Hematopoietic multipotent progenitor cell treated with erythropoietin and hydrocortisone succinate and interleukin-3 and kit ligand, for 15 days (in vitro differentiated cells): ENCODE measurements at places on chromosomes 12 and 14.
A peak's percentile ranks its signal among the peaks of the same experiment; 100 is the strongest.

DNA sequence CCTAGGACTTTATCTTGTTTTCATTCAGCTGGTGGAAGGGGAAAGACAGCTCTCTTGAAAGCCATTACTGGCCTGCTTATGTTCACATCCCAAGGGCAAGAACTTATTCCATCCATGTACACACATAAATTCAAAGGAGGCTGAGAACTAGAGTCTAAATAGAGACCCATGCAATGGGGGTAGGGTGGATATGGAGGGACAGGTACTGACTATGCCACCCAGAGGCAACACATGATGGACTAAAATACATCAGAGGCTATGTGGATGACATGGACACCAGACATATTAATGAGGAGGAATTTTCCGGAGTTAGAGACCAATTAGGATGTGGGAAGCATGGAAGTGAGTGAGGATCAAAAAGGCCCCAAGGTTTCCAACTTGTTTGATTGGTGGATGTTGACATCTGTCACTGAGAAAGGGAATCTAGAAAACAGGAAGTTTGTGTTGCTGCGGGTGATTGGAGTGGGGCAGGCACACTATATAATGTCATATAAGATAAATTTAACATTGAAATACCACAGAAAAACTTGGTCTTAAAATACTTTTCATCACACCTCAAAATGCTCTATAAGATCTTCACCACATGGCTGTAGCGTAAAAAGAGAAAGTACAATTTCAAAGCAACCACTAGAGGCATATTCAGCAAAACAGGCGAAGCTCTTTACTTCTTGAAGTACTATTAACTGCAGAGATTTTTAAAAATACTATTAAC lies 130.4 kb downstream of the GRIP1 start:
- DNase-seq: no peak

DNA sequence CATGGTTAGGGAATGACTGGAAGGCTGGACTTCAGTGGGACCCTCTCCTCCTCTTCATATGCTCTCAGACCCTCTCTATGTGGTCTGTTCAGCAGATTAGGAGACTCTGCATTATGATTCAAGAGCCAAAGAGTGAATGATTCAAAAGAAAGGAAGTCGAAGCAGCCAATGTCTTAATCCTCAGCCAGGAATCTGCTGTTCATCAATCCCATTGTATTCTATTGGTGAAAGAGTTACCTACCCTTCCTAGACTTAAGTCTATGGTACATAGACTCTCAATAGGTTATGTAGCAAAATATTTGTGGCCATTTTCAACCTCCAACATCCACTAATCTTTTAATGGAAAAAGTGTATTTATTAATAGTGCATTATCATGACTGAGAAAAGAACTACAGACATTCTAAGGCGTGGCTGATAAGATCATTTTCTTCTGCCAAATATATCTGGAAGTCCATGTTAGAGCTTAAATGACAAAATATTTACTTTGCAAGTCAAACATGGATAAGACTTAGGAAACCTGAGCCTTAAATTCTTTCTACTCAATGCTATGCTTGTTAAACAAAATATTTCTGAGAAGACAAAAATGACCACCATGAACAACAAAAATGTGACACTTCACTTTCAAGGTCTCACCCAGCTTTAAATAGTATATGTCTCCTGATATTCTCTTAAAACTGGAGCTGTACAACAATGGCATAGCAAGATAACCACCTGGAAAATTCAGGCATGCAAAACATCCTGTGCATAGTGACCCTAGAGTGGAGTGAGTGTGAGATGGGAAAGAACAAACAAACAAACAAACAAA lies 1100.6 kb downstream of the GALC start:
- DNase-seq: no peak

DNA sequence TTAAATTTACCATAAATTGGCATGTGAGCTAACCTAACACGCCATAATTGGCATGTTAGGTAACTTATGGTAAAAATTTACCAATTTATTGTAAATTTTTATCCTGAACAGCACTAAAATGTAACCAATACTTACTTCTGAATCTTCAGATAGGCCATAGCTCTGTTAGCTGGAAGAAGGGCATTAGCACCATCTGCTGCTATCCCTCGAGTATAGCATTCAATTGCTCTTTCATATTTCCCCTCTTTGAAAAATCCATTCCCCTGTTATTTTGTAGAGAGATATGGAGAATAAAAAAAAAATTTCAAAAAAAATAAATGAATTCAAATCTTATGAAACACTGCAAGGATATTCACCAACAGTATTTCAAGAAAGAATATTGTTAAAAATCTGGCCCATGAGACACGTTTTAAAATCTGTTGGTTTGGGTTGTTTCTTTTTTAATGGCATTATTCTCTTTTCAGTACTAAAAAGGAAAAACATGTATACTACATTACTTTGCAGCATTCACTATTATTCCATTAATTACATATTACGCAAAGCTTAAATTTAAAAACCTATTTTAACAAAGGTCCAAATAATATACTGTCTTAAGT lies 19.1 kb downstream of the RPAP3 start:
- peak; percentile 35 for DNase-seq

DNA sequence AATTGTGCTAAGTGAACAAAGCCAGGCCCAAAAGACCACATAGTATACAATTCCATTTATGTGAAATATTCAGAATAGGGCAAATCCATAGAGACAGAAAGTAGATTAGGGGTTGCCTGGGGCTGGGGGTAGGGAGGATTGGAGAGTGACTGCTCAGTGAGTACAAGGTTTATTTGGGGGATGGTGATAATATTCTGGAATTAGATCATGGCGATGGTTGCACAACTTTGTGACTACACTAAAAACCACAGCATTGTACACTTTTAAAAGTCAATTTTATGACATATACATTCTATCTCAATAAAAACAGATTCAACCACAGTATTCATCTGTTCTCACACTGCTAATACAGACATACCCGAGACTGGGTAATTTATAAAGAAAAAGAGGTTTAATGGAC lies 68.7 kb upstream of the MAP1LC3B2 start:
- no peak for DNase-seq
